ENCODE measurements at places on chromosomes 7 and 10.
A peak's percentile ranks its signal among the peaks of the same experiment; 100 is the strongest.

GRCh38 chr10:14588084-14588937, 186.4 kb downstream of the FAM107B start:
- no peak for DNase-seq

- DNase-seq, result no peak
These were observed 284.0 kb upstream of the RNF32 start for GRCh38 chr7:156356551-156356950.

- no peak for DNase-seq
These were observed 249.1 kb downstream of the KCND2 start for GRCh38 chr7:120521761-120522737.

DNA sequence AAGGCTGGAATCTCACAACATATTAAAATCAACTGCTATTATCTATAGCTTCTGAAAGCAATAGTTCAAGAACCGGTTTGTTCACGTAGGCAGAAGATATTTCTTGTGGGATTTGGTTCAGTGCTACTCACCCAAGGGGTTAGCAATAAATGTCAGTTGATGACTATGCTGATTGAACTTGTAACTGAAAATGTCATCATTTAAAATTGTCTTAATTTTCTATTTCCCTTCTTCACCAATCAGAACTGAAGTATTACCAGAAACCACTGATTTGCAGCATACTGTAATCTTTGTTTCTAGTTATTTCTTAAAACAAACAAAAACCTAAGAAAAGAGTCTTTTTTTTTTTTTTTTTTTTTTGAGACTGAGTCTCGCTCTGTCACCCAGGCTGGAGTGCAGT, 46.1 kb downstream of the CPEB3 start:
- DNase-seq, result no peak

DNA sequence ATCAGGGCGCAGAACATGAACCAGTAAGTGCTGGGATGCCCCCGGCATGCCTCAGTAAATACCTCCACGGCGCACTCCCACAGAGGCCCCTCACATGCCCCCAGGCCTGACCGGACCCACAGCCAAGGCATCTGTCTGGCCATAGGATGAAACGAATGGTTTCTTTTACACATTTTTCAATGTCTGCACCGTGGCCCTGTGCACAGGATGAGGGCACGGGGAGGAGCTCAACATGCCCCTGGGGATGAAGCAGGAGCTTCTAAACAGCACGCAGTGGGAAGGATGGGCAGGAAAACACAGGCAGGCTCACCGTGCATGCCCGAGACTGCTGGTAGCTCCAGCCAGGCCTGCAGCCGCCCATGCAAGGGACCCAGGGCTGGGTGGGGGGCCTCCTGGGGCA, 283.3 kb downstream of the TNS3 start:
- DNase-seq, result no peak

- DNase-seq, result peak; percentile 66
These were observed 42.7 kb downstream of the SPDYE5 start for GRCh38 chr7:75534727-75535307.

GRCh38 chr10:96648297-96648696, 61.5 kb upstream of the TM9SF3 start:
- no peak for DNase-seq

DNA sequence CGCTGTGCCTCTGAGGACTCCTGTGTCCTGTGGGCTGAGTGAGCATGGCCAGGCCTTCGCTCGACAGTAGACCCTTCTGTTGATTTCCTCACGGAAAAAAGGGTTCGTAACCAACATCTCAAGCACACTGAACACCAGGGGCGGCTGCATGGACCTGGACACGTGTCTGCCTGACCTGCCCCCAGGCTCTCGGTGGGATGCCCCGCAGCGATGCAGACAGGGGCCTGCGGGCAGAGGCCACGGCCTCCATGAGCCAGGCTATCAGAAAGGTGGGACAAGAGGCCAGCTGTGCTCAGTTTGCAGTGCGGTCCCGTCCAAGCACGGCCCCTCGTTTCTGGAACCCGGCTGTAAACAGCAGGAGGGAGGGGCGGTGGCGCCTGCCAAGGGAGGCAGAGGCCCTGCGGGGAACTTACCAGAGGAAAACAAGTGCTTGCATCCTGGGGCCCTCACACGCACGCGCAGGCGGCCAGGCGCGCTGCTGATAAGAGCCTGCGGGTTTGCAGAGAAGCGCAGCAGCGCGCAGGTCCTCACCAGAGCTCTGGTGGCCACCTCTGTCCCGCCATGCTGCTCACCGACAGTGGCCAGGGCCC, 10.6 kb downstream of the GPR146 start:
- DNase-seq, result peak; percentile 96

DNA sequence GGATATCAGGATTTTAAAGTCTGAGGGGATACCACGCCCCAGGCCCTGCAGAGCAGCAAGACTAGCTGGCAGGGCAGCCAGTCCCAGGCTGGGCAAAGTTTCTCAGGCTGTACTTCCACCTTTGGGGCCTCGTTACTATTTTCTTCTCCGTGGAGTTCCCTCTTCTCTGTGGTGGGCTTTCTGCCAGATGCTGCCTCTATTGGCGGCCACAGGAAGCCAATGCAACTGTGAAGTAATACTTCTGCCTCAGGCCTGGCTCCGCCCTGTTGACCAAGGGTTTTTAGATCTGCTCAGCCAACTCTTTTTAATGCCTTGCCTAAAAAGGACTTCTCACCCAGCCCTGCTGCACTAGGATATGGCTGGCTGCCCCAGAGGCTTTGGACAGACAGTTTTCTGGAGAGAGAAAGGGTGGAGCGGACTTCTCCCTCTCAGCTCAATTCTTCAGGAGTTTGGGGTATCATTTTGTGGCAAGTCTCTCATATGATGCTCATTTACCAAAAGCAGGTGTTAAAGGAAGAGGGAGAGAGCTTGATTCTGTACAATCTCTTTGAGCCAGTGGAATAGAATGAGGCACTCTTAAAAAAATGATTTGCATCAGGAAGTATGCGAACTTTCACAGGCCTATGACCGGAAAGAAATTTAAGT, 67.4 kb downstream of the HHEX start:
- peak; percentile 96 for DNase-seq

GRCh38 chr10:132872658-132873057, 69.7 kb downstream of the CFAP46 start:
- DNase-seq, result no peak

GRCh38 chr7:124152859-124153692, 120.2 kb upstream of the TMEM229A start:
- DNase-seq, result peak; percentile 27

DNA sequence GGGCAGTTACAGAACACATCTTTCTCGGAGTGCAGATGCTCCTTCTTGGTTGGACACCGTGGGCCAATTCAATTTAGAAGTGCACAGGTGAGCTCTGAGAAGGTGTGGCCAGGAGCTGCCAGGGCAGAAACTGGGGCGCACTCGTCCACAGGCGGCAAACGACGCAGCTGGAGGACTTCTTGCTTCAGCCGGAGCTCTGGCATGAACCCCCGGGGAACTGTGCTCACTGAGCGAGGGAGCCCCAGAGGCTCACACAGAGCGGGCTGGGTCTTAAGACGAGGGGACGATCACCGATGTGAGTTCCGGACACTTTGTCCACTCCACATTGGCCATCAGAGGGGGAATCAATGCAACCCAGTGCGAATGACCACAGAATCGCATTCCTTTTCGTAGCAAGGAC, 140.4 kb downstream of the ZMYND11 start:
- DNase-seq, result no peak

GRCh38 chr7:7965301-7965700, 3.3 kb upstream of the GLCCI1 start:
- no peak for DNase-seq

GRCh38 chr7:2643386-2644219, 11.8 kb downstream of the TTYH3 start:
- peak; percentile 67 for DNase-seq

GRCh38 chr10:22713853-22714478, 412 bp downstream of the PIP4K2A start:
- peak; percentile 57 for DNase-seq

GRCh38 chr7:116354171-116354545, 143.8 kb downstream of the TES start:
- no peak for DNase-seq

GRCh38 chr7:25952261-25953057, 199.5 kb upstream of the NFE2L3 start:
- DNase-seq, result no peak

DNA sequence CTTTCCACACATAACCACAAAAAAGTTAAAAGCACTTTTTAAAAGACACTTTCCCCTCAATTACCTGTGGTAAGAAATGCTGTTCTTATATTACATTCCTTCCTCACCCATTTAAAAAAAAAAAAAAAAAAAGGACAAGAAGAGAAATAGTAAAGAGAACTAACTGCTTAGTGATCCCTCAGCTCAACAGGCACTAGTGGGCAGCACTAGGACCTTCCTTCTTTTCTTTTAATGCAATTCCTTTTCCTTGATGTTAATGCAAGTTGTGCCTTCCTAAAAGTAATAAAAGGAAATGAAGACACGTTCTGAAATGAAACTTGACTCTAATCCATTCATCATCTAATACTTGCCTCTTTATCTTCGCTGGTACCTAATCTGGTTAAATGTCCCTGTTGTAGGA, 189.7 kb downstream of the TCF7L2 start:
- no peak for DNase-seq

DNA sequence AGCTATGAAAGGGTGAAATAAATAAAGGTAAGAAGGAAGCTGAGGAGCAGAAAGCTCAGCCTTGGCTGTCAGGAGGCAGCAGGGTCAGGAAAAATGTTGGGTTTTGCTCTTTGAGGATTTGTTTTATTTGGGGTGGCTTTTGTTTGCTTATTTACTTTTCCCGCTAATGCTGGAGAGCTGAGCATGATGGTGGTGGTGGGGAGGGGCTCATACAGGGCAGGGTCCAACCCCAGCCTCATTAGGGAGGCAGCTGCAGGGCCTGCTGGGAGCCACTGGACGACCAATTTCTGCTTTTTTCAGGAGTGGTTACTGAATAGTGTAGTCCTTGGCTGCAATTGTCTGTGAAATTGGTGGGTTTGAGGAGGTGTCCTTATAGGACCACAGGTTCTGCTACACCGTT, 36.3 kb downstream of the CCM2 start:
- DNase-seq, result peak; percentile 35

DNA sequence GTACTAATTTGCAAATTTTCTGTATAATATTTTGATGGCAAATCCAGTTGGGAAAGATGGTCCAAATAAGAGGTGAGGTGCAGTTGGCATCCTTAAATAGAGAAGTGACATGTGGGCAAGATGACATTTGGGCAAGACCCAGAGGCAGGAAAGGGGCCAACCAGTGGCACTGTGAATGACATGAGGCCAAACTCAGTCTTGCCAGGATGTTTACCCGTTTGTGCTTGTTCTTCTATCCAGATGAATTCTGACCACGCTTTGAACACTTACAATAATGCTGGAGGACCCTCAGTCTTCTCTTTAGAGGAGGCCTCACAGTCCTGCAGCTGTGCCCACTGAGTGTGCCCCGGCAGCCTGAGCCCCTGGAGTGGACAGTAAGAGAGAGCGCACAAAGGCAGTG, 45.1 kb downstream of the KCNMA1 start:
- DNase-seq, result no peak

- no peak for DNase-seq
These were observed 6.1 kb upstream of the GSDME start for GRCh38 chr7:24763303-24763901.

GRCh38 chr10:89625041-89625765, 19.8 kb downstream of the PANK1 start:
- DNase-seq, result no peak

- peak; percentile 11 for DNase-seq
These were observed 79.6 kb downstream of the SVIL start for GRCh38 chr10:29555091-29555745.

GRCh38 chr7:20778063-20778721, 8.5 kb downstream of the SP8 start:
- peak; percentile 65 for DNase-seq

GRCh38 chr10:15254808-15255648, 86.5 kb upstream of the NMT2 start:
- peak; percentile 37 for DNase-seq
